ENCODE measurements at places on chromosomes 4 and X.

DNA sequence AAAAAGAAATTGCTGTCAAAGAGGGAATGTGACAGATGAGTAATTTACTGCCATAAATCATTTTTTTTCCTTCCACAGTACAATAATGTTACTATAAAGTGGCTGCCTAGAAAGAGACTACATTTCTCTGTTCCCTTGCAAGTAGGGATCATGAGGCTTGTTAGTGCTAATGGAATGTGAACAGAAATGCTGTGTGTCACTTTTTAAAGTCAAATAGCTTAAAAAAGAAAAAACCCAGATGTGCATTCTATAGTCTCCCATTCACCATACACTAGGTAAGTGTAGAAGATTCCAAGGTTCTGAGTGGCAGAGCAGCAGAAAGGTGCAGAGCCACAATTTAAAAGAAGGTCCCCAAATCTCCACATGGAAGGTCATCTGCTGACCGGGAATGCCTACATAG is 328.4 kb downstream of the CAMK2D start:
- DNase-seq, result no peak

GRCh38 chrX:15301924-15302323 is 13.5 kb downstream of the ASB11 start:
- DNase-seq, result no peak

DNA sequence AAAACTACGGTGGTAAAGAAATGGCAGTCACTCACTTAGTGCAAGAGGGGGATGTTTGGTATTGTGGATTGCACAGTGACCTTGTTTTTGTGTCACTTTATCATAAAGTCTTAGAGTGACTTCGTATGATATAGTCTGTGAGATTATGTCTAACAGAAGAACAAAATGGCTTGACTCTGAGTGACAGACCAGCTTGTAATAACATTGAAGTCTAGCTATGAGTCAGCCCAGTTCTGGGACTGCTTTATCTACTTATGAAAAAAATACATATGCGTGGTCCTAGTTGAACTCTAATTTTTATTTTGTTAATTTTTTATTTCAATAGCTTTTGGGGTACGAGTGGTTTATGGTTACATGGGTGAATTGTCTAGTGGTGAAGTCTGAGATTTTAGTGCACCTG is 20.0 kb downstream of the DCLK2 start:
- DNase-seq, result no peak

DNA sequence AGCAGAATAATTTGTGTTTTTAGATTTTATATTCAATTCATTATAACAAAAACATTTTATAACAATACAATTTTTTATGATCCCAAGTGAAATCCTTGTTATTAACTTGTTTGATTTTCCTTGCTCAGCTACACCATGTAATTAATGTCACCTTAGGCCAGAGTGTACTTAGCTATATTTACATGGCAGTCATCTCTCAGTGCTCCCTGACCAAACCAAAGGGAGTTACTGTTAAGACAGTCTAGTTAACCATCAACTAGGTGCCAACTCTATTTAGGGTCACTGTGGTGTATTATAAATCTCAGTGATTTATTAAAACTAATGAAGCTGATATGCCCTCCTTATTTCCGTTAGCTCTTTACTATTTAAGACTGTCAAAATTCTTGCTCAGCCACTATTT is 44.4 kb downstream of the CCDC158 start:
- no peak for DNase-seq

DNA sequence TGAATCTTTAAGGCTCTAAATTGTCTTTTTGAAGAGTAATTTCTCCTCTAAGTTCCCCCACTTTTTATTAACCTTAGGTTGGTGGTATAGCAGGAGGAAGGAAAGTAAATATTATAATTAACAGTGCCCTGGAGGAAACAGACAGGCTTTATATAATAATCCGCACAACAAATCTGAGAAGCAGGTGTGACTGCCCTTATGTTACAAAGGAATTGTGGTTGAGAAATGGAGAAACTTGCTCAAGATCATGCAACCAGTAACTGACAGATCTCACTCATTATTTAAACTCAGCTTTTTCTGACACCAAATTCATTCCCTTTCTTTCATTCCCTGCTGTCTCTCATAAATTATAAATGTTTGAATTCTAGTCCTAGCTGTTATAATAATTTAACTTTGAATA is 282.0 kb downstream of the PPP3CA start:
- no peak for DNase-seq

DNA sequence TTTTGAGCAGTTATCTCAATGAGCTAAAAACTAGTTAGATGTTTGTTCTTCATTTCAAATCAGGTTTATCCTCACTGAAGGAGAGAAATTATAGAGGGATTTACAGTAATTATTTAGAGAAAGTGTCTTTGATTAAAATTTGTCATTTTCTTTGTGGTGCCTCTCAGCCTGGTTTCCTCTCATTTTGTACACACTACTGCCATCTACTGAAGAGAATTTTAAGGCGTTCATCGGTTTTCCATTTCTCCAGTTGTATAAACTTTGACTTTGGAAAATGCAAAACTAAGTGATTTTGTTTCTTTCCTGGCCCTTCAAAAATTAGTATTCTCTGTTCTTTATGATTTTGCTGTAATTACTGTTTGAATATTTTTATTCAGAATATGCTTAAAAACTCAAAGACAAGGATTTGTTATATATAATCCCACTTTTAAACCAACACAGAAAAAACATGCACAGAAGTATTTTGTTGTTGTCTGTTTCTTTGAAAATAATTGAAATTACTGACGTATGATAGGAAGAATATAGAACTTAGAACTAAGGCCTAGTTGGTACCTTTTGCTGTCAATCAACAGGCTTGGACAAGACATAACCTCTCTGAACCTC is 34.4 kb upstream of the ANXA3 start:
- no peak for DNase-seq

GRCh38 chr4:20043991-20044390 is 207.7 kb upstream of the SLIT2 start:
- no peak for DNase-seq

GRCh38 chrX:37667141-37667540 is 18.4 kb upstream of the XK start:
- DNase-seq, result no peak

- no peak for DNase-seq
Measured at GRCh38 chr4:155688860-155689259, 22.2 kb downstream of the GUCY1A1 start.

DNA sequence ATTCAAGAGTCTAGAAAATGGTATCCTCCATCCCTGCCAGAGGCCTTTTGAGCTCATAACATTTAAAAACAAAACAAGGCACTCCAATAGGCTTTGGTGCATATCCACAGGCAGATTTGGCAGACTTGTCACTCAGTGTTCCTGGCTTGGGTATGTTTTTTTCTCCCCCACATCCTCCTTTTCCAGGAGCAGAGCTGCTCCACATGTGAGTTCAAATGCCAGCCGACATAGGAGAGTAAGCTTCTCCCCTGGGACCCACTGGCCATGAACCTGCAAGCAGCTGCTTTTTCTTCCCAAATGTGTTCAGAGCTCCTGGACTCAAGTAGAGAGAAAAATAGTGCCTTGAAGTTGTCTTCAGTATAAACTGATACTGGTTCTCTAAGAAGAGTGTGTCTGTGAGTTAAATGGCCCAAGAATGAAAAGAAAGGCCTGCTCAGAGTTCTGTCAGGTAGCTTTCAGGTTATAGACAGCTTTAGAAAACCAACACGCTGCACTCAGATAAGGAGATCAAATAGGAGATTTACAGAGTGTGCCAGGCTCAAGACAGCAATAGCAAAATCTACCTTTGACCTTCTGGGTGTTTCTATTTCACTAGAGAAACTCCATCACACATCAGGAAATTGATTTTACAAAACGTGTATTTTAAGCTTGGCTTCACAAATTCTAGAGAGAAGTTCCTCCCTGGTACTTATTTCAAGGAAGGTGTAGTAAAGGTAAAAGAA is 162.5 kb upstream of the GALNT7 start:
- no peak for DNase-seq

DNA sequence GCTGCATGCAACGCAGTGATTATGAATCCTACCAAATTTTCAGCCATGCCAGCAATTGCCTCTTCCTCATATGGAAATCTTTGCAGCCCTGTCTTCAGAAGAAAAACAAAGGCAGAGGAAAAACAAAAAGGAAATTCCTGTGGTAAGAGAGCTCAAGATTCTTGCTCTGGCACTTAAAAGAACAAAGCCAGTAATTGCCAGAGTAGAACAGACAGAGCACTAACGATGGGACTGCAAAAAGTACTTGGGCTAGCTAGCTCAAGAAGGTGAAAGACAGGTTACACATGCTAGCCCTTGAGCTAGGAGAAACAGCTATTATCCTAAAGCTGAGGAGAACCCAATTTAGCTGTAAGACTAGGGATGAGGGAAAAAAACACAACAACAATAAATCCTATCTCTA is 582.3 kb downstream of the KCNIP4 start:
- DNase-seq, result no peak

DNA sequence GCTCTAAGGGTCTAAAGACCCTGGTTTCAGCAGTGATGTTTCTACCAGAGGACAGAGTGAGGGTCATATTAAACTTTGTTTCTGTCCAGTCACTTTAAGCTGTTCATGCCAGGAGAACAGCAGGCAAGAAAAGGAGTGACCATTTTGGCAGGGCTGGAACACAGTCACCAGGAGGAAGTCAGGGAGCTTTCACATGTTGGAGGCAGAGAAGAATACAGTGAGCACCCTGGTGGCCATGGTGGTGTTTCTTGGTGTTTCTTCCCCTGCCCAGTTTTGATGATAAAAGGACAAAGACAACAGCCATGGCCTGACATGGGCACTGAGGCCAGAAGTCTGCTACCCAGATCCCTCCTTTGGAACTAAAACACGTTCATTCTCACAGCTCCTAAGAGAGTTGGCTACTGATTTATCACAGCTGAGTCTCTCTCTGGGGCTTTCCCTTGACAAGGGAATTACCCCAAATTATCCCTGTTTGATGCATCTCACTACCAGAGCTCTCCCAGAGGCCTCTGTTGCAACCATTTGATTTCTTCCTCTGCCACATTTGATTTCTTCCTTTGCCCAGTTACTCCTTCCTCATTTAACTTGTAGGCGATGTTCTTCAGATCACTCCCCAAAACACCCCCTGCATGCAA is 106.4 kb upstream of the NWD2 start:
- DNase-seq, result no peak

DNA sequence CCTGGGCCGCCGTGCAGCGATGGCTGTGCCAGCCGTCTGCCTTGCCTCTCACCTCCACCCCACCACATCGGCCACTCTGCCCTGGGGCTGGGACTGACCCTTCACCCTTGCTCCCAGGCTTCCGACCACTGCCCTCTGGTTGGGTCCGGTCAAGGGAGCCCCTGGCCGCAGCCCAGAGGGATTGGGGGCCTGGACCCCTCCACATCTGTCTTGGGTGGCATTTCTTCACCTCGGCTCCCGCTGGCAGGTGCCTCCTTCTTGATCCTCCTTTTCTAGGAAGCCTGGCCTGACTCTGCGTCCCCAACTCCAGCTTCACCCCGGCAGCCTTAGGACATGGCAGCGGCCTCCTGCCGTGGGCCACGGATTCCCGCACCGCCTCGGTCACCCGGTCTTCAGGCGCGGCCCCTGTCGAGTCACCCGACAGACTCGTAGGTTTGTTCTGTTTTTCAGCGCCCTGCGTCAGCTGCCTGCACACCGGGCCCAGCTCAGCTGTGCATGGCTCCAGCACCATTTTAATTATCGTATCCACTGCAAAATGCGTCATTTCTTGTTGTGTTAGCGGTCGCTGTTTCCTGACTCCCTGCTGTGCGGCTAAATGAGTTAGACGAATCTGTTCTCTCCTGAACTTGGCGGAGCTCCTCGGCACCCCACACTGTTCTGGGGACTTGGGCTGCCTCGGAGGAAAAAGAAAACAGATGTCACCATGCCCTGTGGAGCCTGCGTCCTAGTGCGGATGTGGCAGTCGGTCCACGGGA is 124.0 kb downstream of the FAM53A start:
- DNase-seq, result no peak

DNA sequence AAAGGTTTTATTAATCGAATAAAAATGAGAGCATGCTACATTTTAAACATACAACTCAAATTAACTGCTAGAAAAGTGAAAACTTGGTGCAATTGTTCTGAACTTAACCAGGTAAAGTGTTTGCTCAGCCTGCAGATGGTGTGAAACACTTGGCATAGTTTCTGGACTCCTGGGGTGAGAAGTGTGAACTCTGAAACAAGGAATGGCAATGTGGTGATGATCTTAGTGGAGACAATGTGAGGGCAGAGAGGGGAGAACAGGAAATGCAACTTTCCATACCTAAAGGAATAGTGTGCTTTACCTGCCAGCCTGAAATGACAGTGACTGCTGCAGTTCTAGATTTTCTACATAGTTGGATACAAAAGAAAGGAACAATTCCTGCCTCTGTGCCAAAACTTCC is 57.4 kb downstream of the CCSER1 start:
- DNase-seq, result no peak

GRCh38 chr4:156053174-156053573 is 99.5 kb upstream of the CTSO start:
- DNase-seq, result no peak

DNA sequence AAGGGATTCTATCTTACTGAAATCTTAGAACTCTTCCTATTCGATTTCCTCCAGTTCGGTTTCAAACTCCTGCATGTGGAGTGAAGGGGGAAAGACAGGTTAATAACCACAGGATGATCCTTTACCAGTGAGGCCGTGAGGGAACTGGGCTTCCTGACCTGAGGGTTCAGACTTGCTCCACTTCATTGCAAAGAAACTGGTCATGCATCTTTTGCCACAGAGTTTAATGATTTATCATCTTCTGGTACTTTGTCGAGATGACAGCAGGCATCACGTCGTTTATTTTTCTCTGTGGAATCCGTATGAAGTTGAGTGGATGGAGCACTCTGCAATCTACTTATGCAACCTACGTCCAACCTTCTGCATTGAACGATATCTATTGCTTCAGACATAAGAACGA is 145.9 kb upstream of the NLGN4X start:
- DNase-seq, result no peak

DNA sequence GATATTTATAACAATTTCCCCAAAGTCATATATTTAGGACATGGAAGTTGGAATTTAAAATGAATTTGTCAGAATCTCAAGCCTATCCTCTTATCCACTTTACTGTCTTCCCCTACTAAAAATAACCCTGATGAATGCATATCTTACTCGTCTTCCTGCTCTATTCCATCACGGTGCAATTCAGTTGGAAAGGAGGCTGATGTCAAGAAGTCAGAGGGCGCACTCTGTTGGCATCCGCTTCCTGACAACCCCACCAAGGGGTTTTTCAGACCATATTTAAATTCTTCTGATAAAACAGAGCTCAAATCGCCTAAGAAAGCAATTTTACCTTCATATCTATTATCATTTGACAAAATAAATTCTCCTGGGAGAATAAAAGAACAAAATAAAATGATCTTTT is 233.5 kb downstream of the ARHGAP24 start:
- DNase-seq, result no peak

DNA sequence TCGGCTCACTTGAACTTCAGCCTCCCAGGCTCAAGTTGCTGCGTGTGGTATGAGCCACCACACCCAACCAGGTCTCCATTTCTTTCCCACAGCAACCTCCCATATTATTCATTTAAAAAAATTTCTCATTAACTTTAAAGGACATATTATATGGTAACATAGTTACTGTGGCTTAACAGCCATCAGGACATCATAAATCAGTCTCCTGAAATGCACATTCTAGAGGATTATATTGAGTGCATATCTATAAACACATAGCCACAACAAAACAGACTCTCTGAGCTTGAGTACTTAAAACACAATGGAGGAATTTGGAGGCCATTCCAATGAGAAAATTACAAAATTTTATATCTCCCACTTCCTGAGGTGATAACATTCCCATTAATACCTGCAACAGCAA is 61.5 kb downstream of the CORIN start:
- no peak for DNase-seq

GRCh38 chr4:16890651-16891050 is 7.8 kb downstream of the LDB2 start:
- no peak for DNase-seq
